CD4-positive, alpha-beta T cell treated with Interleukin-2 at 100 ng/mL for 4 hours (primary cell): ENCODE measurements at places on chromosomes 13 and 19.

GRCh38 chr19:57648331-57649003, 15.5 kb downstream of the ZNF211 start:
- no peak for DNase-seq

DNA sequence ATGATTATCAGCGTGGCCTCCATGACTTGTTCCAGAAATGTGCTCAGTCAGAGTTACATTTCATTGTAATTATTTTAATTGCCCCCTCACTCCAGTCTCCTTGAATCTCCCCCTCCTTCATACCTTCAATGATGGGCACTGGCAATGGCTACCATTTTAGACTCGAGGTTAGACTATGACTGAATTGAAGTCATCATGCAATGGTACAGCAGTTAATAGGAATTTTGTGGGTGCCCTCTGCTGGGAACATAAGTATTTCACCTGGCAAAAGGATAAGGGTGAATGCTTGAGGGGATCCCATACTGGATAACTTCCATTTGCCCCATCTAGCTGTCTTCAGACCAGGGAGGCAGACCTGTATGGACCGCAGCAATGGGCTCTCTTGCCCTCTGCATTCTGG, 32.2 kb upstream of the USP12 start:
- DNase-seq, result peak; percentile 17

DNA sequence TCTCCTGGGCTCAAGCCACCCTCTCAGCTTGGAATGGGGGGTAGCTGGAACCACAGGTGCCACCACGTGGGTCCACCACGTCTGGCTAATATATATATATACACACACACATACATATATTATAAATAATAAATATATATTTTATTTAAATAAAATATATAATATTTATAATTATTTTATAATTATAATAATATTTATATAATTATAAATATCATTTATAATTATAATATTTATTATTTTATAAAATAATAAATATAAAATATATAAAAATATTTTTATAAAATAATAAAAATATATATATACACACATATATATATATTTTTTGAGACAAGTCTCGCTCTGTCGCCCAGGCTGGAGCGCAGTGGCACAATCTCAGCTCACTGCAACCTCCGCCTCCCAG, 2.4 kb downstream of the ELANE start:
- no peak for DNase-seq

GRCh38 chr19:14027856-14028450, at the start of gene RLN3:
Gene RLN3, plus strand, starts transcription at chr19:14028148. Its CDS starts 57 bp downstream, at chr19:14028205.
- DNase-seq, result no peak

- no peak for DNase-seq
Observed at GRCh38 chr13:51416107-51416506, 36.7 kb downstream of the INTS6 start.

- DNase-seq, result no peak
Observed at GRCh38 chr19:7421941-7422744, 66.7 kb downstream of the PEX11G start.

DNA sequence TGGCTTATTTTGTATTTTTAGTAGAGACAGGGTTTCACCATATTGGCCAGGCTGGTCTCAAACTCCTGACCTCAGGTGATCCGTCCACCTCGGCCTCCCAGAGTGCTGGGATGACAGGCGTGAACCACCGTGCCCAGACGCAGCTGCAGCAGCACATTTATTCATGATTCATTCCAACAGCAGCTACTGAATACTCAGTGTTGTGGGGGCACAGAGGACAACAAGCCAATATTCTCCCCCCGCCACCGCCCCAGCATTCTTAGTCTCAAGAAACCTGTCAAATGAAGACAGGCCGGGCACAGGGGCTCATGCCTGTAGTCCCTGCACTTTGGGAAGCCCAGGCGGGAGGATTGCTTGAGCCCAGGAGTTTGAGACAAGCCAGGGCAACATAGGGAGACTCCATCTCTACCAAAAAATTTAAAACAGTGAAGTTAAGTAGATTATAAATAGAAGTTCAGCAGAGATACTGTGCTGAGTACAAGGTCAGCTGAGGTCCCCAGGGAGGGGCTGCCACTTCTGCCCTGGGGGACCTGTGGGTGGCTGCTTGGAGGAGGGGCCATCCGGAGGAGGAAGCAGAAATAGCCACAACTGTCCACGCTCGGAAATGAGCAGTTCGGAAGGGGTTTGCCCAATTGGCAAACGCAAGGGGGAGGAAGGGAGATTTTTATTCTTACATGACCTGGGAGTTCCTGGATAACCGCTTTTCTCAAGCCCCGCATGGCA, 4.3 kb downstream of the DOT1L start:
- DNase-seq, result peak; percentile 30

- DNase-seq, result no peak
Observed at GRCh38 chr13:75055296-75055695, 426.7 kb downstream of the TBC1D4 start.

GRCh38 chr19:54231077-54231931, 8.5 kb upstream of the LILRB3 start:
- peak; percentile 88 for DNase-seq

- no peak for DNase-seq
Observed at GRCh38 chr13:25864116-25864515, 187.7 kb downstream of the SHISA2 start.

- DNase-seq, result no peak
Observed at GRCh38 chr13:114219392-114219791, 15.3 kb upstream of the CDC16 start.

- DNase-seq, result no peak
Observed at GRCh38 chr19:869245-870177, 10.0 kb downstream of the CFD start.

DNA sequence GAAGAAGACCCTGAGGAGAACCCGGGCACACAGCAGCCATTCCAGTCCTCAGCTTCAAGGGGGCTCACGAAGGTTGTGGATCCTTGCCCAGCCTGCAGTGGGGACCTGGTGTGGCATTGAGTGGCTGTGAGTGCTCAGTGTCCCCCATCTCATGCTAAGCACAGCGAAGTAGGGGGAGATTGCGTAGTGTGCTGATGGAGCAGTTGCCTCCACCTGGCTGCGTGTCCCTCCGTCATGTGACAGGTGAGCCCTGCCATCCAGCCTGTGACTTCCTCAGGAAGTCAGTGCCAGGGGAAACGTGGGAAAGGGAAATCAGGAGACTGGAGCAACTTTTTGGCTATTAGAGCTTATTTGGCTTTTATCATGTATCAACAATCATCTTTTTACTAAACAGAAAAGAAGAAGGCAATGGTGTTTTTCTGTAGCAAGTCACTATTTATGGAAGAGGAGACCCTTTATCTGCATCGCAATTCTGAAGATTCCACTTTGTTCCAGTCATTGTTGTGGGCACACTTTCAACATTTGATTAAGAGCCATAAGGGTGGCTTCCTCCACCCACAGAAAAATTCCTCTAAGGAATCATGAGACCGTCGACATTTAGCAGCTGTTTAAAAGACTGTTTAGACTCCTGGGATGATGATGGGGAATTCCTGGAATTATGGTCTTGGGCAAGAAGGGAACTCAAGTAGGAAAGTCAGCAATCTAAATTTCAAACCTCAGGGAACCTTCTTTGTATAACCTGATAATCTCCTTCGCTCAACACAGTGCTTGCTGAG, 126.8 kb upstream of the SPATA13 start:
- DNase-seq, result no peak

DNA sequence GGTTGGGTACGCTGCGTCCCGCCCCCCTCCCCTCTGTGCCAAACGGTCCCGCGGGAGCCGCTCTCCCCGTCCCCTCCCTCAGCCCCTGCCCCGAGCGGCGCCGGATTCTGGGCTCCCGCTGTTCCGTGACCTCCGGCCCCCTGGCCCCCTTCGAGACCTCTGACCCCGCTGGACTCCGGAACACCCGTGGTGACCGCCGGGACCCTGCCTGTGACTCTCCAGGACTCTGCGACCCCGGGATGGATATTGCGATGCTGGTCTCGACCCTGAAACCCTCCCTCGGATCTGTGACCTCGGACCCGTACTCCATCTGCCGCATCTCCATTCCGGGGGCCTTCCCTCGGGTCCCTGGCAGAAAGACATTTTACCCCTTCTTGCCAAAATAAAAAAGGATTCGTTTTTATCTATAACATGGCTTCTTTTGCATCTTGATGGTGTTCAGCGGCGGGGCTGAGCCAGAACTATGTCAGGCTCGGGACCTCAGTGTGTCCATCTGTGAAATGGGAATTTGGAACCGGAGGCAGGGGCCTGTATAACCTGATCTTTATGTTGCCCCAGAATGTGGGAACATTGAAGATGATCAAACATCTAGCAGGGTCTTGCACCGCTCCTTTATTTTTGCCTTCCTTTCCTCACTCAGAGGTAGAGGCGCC, 654 bp upstream of the MEGF8 start:
- DNase-seq, result no peak

GRCh38 chr13:112619730-112620631, 32.0 kb upstream of the TUBGCP3 start:
- no peak for DNase-seq

DNA sequence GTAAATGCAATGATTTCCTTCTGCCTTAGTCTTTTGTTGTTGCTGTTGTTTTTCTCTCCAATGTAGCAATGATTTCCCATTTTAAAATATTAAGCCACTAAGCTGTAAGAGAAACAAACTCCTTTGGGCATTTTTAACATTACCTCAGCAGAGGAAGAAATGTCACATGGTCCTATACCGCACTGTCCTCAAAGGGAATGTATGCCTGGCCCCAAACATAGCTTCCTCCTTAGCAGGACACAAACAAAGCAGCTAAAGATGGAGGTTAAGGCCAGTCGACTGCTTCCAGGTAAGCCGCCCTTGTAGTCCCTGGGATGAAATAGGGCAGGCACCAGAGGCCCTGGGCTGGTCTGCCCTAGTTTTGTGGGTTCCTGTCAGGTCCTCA, 249.0 kb downstream of the TSHZ3 start:
- DNase-seq, result no peak

DNA sequence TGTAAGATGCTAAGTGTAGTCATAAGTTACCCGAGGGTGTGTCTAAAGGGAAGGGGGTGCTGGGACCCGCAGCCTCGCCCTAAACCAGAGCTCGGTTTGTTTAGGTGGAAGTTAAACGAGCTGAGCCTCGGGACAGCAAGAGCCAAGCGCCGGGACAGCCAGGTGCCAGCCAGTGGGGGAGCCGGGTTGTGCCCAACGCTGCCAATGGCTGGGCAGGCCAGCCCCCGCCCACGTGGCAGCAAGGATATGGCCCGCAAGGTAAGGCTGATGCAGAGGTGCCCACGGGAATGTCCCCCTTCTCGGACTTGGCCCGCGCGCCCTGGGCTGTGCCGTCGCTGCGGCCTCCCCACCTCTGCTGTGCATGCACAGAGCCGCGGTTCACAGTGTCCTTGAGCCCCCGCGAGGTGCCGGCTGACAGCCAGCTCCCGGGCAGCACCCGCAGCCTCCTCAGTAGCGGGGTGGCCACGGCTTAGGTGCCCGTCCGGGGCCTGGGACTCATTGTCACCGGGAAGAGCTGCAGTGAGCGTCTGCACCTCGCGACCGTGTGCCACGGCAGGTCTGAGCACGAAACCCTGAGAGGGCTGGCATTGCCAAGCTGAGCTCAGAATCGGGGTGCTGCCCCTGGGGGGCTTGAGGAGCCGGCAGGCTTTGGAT, 9.3 kb upstream of the RPS15 start:
- DNase-seq, result no peak

- no peak for DNase-seq
Observed at GRCh38 chr13:36086117-36086516, 45.1 kb downstream of the DCLK1 start.

GRCh38 chr13:31794452-31794851, 55.1 kb downstream of the RXFP2 start:
- DNase-seq, result no peak

- no peak for DNase-seq
Observed at GRCh38 chr13:98222081-98222554, 45.0 kb upstream of the RNF113B start.

GRCh38 chr13:85650613-85651012, 148.6 kb downstream of the SLITRK6 start:
- no peak for DNase-seq

DNA sequence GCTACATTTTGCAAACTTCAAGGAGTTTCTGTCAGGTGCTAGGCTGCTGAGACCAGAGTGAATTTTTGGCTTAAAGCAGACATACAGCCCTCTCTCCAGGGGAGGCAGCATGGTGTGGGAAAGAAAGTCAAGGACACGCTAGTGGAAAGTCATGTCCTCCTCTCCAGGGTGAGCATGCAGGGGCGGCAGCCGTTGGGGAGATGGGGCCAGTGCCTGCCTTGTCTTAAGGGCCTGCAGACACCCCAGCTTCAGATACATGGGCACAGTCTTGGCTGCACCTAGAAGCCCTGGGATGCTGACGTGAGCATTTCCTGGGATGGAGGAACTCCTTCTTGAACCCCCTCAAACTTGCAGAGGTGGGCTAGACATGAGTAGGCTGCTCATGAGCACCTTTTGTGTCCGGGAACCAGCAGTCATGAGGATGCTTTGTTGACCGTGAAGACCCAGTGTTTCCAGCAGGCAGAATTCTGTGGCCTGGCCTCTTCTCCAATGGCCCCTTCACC, 43.3 kb upstream of the PEPD start:
- DNase-seq, result no peak

- DNase-seq, result no peak
Observed at GRCh38 chr19:31838163-31838815, 489.1 kb upstream of the TSHZ3 start.

DNA sequence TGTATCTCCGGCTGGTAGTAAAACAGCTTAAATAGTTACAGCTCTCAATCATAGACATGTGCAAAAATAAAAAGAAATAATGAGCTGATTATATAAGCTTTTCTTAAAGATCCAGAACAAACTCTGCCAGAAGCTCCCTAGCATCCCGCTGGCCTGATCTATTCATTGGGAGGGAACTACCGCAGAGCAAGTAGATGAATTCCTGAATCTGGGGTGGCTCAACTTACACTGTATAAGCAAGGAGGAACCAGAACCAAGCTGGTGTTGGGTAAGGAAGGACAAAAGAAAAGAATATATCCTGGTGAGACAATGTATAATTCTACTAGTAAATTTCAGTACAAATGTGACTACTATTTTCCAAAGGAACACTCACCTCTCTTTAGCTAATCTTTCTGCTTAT, 1122.2 kb downstream of the OLFM4 start:
- DNase-seq, result no peak

GRCh38 chr13:106565127-106565775, 2.7 kb downstream of the ARGLU1 start:
- DNase-seq, result no peak

DNA sequence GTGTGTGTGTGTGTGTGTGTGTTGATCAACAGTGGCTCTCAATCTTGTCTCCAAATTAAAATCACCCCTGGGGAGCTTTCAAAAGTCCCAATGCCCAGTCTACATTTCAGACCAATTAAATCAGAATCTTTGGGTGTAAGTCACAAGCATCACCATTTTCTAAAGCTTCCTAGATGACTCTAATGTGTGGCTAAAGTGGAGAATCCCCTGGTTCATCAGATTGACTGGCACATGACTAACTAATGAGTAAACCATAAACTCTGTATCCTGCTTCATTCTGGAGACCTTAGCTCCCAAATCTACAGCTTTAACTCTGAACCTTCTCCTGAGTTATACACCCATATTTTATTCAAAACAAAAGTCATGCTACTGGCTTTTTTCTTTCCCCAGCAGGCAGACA, 131.3 kb downstream of the SUCLA2 start:
- no peak for DNase-seq

DNA sequence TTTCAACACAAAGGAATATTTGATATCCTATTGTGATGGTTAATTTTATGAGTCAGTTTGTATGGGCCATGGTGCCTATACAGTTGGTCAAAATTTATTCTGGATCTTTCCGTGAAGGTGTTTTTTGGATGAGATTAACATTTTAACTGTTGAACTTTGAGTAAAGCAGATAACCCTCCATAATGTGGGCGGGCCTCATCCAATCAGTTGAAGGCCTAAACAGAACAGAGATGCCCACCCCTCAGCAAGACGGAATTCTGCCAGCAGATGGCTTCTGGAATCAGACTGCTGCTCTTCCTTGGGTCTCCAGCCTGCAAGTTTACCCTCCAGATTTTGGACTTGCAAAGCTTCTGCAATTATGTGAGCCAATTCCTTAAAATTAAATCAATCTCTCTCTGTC, 16.0 kb downstream of the CSNK1A1L start:
- DNase-seq, result no peak
